ENCODE measurements at places on chromosomes 3 and 15.

GRCh38 chr3:141402476-141403171 lies 34.3 kb downstream of the ZBTB38 start:
- no peak for DNase-seq

- no peak for DNase-seq
Observed at GRCh38 chr3:48427630-48427962, 2.3 kb downstream of the PLXNB1 start.

DNA sequence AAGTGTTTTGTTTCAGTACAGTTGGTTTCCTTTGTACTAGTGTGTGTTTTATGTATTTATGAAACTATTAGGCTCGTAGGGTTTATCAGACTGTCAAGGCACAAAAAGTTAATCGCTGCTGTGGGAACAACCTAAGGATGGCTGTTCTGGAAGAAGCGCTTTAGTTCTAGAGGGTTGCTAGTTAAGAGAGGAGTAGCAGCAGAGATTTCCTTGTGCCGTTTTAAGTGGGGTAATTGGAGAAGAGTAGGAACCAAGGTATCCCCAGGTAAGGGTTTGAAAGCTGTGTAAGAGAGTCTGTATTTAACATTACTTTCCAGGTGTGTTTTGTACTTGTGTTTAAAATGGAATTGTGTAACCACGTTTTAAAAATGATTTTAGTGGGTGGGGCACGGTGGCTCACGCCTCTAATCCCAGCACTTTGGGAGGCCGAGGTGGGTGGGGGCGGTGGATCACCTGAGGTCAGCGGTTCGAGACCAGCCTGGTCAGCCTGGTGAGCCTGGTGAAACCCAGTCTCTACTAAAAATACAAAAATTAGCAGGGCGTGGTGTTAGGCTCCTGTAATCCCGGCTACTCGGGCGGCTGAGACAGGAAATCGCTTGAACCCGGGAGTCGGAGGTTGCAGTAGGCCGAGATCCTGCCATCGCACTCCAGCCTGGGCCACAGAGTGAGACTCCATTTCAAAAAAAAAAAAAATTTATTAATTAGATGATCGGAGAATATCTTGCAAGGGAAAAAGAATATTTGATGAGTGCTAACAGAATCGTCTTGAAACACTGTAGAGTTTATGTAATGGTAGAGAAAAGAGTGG lies 2.6 kb downstream of the MORF4L1 start:
- DNase-seq, result no peak

- no peak for DNase-seq
Observed at GRCh38 chr15:45855210-45855906, 220.5 kb downstream of the SQOR start.

GRCh38 chr3:105835606-105836005 lies 33.2 kb downstream of the CBLB start:
- no peak for DNase-seq

Data from stimulated activated CD4-positive, alpha-beta T cell treated with anti-CD3 and anti-CD28 coated beads, Interleukin-1b, Interleukin-23, amount 100 ng/mL, for 24 hours (primary cell).